Articular chondrocyte of knee joint (primary cell): ENCODE measurements at places on chromosomes 16 and 17. TPM values are rescaled to one million over a fixed set of nuclear protein-coding genes. Genes with fewer than 3 reads are reported as not detected.

The GPRC5B gene
- 1.3 TPM in 2 replicates for total RNA-seq

The ABCC6 gene
- 1.3 and 1.8 TPM in 2 replicates for total RNA-seq

The CCDC154 gene
- 0.13 and 0.22 TPM in 2 replicates for total RNA-seq

The HOXB4 gene
- under 0.01 TPM in 1 of 2 replicates, not detected in the other for total RNA-seq

The UTS2R gene
- not detected in 2 replicates for total RNA-seq

The SLC6A2 gene
- not detected in 2 replicates for total RNA-seq

The TBX6 gene
- 0.11 and 0.39 TPM in 2 replicates for total RNA-seq

The AANAT gene
- not detected in 2 replicates for total RNA-seq
